Tibial nerve (tissue), 4 donors: ENCODE measurements at places on chromosomes 3 and 15. TPM values are rescaled to one million over a fixed set of nuclear protein-coding genes. Genes with fewer than 3 reads are reported as not detected.

- DNase-seq, result no peak
Observed at GRCh38 chr3:38985981-38986380, 65.8 kb downstream of the SCN11A start.

DNA sequence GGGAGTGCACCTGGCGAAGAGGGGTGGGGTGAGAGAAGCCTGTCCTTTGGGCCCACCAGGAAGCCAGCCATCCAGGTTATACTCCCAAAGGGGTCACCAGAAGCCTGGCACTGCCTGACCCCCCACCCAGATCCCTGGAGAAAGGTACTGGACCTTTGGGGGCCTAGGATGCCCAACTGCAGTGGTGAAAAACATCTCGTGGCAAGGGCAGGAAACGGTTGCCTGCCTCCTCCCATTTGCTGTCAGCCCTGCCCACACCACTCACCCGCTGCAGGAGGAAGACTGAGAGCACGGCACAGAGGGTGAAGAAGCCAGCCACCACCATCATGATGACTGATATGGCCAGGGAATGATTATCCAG, 2.2 kb upstream of the ULK3 start:
- no peak for DNase-seq

DNA sequence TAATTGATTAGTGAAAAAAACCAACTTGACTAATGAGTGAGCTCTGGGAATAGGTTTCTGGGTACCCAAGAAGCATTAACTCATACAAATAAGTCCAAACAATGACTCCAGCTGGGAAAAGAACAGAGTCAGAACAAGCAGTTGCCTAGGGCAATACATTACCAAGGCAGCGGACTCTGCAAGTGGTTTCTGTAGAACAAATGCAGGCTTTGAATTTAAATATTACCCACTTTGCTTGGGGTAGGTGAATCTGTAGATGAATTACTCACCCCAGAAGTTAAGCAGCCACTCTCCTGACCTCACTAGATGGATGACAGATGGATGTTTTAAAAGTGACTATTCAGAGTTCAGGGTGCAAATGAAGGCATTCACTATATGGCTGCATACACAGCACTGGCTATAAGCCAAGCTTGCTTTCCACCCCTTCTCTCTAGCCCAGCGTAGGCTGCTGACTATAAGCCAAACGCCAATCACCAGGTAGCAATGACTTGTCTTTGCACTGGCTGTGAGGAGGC, 73.1 kb upstream of the BHLHE40 start:
- no peak for DNase-seq

Gene ABI3BP
- total RNA-seq, result 189 TPM

- no peak for DNase-seq
Observed at GRCh38 chr15:93452537-93453211, 363.7 kb upstream of the RGMA start.

- no peak for DNase-seq
Observed at GRCh38 chr3:18900994-18901393, 247.3 kb upstream of the KCNH8 start.
